Progenitor cell of endocrine pancreas (in vitro differentiated cells): ENCODE measurements at places on chromosomes 5 and 9. TPM values are rescaled to one million over a fixed set of nuclear protein-coding genes. Genes with fewer than 3 reads are reported as not detected.

AGXT2 gene
- not detected in 2 replicates for total RNA-seq

- DNase-seq, result no peak
These were observed 91.8 kb upstream of the MVB12B start for GRCh38 chr9:126234681-126235335.

- DNase-seq, result peak; percentile 40
These were observed 12.4 kb downstream of the PTTG1 start for GRCh38 chr5:160434022-160434531.

GRCh38 chr9:89768650-89769071 is 163.8 kb downstream of the GADD45G start:
- no peak for DNase-seq

TLX3 gene
- not detected in 2 replicates for total RNA-seq

DNA sequence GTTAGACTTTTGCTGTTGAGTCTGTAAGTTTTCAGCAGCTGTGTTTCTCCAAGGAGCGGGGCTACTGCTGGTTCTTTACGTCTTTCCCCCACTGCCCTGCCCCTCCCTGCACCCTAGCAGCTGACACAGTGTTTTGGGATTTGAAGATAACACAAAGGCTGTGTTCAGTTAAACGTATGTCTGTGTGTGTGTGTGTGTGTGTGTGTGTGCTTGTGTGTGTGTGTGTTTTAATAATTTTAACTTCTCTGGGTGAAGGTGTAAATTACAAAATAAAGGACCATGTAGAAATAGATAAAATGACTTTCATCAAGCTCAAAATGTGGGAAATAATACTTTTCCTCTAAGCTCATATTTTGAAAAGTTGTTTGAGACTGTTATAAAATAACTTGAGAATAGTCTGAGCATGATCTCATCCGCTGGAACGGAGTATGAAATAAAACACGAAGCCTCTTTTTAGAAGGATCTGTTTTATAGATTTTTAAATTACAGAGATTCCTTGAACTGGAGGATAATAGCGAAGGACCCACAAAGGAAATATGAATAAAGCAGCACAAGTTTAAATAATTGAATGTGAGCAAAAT is 10.9 kb downstream of the ABL1 start:
- DNase-seq, result no peak

GRCh38 chr5:17143335-17143734 is 74.1 kb upstream of the BASP1 start:
- DNase-seq, result no peak

DNA sequence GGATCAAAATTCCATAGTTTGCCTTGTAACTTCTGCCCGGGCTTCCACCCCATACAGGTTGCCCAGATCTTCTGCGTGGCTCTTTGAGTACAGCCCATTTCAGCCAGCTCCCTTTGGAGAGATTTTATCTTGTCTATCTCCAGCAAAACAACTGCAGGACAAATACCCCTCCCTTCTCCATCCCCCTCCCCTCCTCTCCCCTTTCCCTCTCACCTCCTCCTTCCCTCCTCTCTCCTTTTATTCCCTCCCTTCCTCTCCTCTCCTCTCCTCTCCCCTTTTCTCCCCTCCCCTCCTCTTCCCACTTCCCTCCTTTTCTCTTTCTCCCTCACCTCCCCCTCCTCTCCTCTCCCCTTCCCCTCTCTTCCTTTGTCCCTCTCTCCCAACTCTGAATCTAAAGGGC is 58.2 kb downstream of the COL15A1 start:
- DNase-seq, result no peak

DNA sequence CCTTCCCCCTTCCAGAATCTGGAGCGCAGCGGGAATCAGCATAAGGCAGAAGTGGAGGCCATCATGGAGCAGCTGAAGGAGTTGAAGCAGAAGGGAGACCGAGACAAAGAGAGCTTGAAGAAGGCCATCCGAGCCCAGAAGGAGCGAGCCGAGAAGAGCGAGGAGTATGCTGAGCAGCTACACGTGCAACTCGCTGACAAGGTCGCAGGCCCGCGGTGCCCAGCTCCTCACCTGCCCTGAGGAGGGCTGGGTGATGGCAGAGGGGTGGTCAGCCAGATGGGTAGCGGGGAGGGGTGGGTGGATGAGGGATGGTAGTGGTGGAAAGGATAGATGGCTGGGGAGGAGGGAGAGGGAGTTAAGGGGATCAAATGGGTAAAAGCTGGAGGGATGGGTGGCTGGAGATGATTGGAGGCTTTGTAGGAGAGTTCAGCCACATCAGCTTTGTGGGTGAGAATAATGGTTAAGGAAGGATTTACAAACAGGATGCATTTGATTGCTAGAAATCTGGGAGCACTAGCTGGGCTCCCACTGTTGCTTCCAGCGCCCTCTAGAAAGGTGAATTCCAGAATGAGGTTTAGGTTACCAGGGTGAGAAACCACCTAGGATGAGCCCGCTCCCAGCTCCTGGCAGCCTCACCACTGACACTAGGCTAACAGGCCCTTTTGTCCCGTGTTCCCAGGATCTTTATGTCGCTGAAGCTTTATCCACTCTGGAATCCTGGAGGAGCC is 19.7 kb upstream of the GLE1 start:
- DNase-seq, result no peak

CFAP77 gene
- 0.43 and 0.64 TPM in 2 replicates for total RNA-seq

UAP1L1 gene
- total RNA-seq, result 0.57 and 1.5 TPM in 2 replicates

- DNase-seq, result no peak
These were observed 6.3 kb downstream of the PDE4D start for GRCh38 chr5:59887274-59887673.

- no peak for DNase-seq
These were observed 121.2 kb downstream of the CEMIP2 start for GRCh38 chr9:71647094-71647591.

SLC6A19 gene
- total RNA-seq, result 2.2 and 2.6 TPM in 2 replicates

- DNase-seq, result no peak
These were observed 158.1 kb downstream of the FGF1 start for GRCh38 chr5:142527664-142528295.

CD72 gene
- 3.1 and 4.2 TPM in 2 replicates for total RNA-seq

TAF1L gene
- not detected in 2 replicates for total RNA-seq

DNA sequence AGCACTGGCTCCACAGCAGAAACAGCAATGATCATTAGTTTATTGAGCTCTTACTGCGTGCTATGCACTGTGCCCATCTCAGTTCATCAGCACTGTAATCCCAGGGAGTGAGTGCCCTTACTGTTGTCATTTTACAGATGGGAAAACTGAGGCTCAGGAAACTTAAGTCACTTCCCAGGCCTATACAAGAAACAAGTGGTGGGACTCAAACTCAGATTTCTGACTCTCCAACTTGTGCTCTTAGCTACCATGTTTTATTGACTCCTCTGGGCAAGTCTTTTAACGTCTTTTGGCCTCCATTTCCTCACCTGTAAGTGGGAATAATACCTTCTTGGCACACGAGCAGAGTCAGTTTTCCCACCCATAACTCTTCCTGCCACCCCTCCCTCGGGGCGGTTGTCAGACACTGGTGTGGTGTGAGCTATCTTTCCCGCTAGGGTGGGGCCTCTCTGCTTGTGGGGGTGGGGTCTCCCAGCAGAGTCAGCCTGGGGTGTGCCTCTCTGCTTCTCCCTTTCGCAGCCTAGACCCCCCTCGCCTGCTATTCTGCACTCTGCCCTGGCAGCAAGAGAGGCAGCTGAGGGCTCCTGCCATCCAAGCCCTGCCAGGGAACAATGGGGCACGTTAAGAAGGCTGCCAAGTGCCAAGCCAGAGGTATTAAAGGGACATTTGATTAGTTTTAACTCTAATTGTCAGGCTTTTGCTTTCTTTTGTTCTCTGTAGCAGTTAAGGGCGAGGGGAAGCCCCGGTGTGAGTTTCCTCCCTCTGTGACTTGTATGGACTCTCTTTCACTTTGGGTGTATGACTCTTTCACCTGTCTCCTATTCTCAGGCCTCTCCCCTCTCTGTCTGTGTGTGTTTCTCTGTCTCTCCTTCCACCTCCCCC is 12.1 kb downstream of the GALNT10 start:
- no peak for DNase-seq

- DNase-seq, result peak; percentile 40
These were observed 191.6 kb upstream of the MSX2 start for GRCh38 chr5:174532455-174533453.

DNA sequence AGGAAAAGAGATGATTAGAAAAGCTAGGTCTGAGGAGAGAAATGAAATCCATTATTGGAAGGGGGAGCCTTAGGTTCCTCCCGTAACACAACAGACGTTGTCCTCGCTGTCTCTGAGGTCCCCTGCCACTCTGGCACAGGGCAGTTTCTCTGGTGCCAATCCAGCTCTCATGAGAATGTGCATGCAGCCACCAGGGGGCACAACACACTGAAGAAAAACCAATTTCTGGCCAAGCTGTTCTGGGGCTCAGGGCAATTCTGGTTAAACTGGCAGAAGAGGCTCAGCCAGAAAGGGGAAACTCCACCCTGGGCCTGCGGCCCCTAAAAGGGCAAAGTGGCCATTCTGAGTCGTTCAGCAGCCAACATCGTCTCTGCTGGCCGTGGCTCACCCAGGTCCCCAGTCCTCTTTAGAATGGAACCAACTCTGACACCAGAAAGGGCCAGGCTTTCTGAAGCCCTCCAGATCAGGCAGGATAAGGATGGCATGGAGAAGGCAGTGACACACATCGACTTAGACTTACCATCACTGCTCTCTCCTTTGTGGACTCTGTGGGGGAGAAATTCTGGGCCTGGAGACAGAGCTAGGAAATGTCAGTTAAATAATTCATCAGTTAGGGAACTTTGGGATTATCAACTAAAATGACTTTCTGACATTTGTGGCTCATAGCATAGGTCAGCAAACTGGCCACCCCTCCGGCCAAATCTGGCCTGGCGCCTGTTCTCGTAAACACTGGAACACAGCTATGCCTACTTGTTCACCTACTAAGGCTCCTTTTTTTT is 58.5 kb upstream of the GOLPH3 start:
- DNase-seq, result peak; percentile 58

DNA sequence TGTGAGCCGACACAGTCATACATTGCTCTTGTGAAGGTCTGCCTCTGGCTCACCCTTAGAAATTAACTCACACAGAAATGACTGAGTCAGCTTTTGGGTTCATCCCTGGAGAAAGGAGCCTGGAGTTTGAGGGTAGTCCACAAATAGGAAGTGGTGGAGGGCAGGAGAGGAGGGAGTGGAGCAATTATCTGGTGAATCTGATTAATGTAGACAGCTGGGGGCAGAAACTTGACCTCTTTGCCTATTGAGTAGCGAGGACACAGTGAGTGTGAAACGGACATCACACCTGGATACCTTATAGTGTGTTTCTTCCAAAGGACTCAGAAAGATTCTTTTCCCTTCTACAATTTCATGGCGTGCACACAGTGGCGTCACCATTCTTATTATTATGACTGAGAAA is 48.5 kb upstream of the MSX2 start:
- DNase-seq, result no peak

- no peak for DNase-seq
These were observed 138.7 kb downstream of the ZNF354C start for GRCh38 chr5:179198825-179199224.

GRCh38 chr9:72827950-72828731 is 124.7 kb downstream of the ALDH1A1 start:
- DNase-seq, result no peak

DNA sequence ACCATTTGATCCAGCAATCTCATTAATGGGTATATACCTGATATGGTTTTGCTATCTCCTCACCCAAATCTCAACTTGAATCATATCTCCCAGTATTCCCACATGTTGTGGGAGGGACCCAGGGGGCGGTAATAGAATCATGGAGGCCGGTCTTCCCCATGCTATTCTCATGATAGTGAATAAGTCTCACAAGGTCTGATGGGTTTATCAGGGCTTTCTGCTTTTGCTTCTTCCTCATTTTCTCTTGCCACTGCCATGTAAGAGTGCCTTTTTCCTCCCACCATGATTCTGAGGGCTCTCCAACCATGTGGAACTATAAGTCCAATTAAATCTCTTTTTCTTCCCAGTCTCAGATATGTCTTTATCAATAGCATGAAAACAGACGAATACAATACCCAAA is 74.5 kb upstream of the APC start:
- DNase-seq, result no peak

- no peak for DNase-seq
These were observed 111.1 kb downstream of the ARRDC3 start for GRCh38 chr5:91271999-91272398.

- DNase-seq, result no peak
These were observed 83.6 kb upstream of the PCSK1 start for GRCh38 chr5:96516631-96517071.

- no peak for DNase-seq
These were observed 178.5 kb upstream of the GNA14 start for GRCh38 chr9:77826621-77827020.

EIF4E1B gene
- not detected in 2 replicates for total RNA-seq

NME5 gene
- total RNA-seq, result 9.9 and 11.0 TPM in 2 replicates

WDR38 gene
- not detected in 2 replicates for total RNA-seq
